Stimulated activated CD8-positive, alpha-beta memory T cell treated with anti-CD3 and anti-CD28 coated beads, Interleukin-2, amount 100 ng/mL, for 48 hours (primary cell): ENCODE measurements at places on chromosomes 16 and 17.

DNA sequence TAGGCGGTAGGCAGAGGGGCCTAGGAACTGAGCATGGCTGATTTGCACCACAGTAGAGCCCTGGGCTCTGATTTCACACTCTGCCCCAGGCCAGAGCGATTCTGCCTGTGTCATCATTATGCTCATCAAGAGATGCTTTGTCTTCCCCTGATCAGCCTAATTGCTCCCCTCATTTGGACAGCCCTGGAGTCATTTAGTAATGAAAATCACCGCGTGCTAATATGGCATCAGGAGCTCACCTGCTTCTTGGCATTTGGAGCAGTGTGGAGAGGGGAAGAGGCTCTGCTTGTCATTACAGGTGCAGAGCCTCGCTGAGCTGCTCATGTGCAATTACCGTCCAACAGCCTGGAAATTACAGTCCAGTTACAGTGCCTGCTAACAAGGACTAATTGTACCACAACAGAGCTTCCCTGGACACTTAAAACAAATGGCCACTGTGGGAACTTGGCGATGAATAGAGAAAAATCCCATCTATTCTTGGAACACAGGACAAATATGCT lies 157.1 kb upstream of the WSCD1 start:
- no peak for DNase-seq

GRCh38 chr17:17778308-17779014 lies 58.3 kb downstream of the SREBF1 start:
- no peak for DNase-seq

- DNase-seq = no peak
Measured at GRCh38 chr17:81164371-81165245, 699 bp upstream of the PVALEF start.

- no peak for DNase-seq
Measured at GRCh38 chr17:64741038-64741641, 79.0 kb upstream of the SMURF2 start.

GRCh38 chr16:50842589-50842988 lies 100.7 kb downstream of the CYLD start:
- DNase-seq = peak; percentile 17

GRCh38 chr17:29331075-29331707 lies 37.2 kb upstream of the NUFIP2 start:
- DNase-seq = no peak

DNA sequence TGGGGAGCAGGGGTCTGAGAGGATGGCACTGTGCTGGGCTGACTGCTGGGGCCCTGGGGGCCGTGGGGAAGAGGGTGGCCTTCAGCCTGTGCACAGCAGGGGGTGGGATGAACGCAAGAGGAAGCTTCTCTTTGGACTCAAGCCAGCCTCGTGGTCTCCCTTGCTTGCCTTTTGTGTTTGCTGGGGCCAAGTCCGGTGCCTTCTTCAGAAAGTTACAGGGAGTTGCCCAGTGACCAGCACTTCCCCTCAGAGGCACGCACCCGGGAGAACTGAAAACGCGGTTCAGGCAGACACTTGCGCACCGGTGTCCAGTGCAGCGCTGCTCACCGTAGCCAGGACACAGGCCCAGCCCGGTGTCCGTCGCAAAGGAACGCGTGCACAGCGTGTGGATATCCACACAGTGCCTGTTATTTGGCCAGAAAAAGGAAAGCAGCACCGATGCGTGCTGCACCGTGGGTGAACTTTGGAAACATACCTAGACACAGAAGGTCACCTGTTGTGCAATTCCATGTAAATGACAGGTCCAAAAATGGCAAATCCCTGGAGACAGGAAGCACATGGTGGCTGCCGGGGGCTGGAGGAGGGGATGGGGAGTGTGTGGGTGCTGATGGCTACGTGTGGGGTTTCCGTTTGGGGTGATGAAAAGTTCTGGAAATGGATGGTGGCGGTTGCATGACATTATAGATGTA lies 29.4 kb upstream of the NUDT16L1 start:
- no peak for DNase-seq

DNA sequence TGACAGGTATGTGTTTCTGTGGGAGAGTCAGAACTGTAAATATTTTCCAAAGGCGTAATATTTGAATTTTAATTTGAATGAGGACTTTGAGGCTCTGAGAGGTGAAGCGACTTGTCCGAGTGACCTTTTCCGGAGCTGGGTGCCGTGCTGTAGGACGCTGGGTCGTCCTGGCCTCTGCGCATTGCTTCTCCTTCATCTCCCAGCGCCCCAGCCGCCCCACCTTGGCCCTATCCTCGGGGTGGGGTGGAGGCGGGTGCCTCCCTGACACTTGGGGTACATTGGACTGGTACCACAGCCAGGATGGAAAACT lies 147.8 kb downstream of the SPECC1 start:
- no peak for DNase-seq

GRCh38 chr17:62109924-62110323 lies 44.8 kb upstream of the MED13 start:
- no peak for DNase-seq

GRCh38 chr17:76695059-76695831 lies 15.5 kb downstream of the MXRA7 start:
- no peak for DNase-seq

- no peak for DNase-seq
Measured at GRCh38 chr16:70433458-70434103, 5.3 kb downstream of the ST3GAL2 start.

DNA sequence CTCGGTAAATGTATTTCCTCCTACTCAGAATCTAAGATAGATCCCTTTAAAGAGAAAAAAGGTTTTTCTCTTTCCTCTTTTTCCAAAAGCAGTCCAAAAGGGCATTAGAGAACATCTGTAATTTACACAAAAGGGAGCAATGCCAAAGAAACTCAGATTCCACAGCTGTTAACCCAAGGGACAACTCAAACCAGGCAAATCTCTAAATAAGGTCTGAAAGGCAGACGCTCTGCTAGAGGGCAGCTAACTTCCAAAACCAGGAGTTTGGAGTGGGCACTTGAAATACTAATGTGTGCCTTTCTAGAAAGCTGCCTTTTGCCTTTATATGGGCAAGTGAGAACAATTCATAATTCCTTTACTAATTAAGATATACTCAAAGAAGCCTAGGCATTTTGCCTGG lies 435.7 kb downstream of the ZFHX3 start:
- no peak for DNase-seq

GRCh38 chr17:60167065-60167741 lies 17.4 kb downstream of the CA4 start:
- no peak for DNase-seq

GRCh38 chr16:69444873-69445517 lies 20.6 kb downstream of the CYB5B start:
- DNase-seq = no peak

GRCh38 chr17:67558740-67559380 lies 158.9 kb upstream of the NOL11 start:
- no peak for DNase-seq

DNA sequence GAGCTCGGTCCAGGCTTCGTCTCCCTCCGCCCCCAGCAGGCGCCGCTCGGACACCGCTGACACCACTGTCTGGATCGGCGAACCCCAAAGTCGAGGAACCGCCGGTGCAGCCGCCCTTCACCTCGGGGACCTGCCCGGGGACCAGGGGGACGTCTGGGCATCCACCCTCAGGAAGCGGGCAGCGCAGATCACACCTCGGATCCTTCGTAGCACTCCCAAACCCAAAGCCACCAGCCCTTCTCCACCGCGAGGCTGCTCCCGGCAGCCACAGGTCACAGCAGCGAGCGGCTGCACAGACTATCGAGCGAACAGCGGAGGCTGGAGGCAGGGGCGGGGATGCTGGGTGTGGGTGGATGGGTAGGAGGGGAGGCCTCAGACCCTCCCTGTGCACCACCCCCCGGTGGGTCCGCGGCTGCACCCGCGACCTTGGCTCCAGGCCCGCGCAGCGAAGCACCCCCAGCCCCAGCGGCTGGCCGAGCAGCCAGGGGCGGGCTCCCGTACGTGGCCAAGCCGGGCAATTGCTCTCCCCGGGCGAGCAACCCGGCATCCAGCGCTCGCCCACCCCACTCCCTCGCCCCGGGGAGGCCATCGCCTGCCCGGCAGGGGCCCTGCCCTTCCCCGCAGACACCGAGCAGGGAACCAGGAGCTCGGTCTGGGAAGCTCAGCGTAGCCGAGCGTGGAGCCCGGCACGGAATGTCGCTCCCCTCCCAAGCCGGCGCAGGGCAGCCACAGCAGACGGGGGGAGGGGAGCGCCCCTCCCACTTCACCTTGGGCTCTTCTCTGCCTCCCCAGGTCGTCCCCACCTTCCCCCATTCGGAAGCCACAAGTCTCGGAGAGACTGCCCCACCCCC lies 1.0 kb downstream of the SDK2 start:
- no peak for DNase-seq

- peak; percentile 71 for DNase-seq
Measured at GRCh38 chr16:50245417-50246298, 20.7 kb upstream of the ADCY7 start.

- no peak for DNase-seq
Measured at GRCh38 chr17:7558544-7559319, at the start of gene TNFSF13. Gene TNFSF13, plus strand, starts transcription at chr17:7558750. Its CDS starts 290 bp downstream, at chr17:7559040.

GRCh38 chr17:76504117-76504516 lies 2.9 kb upstream of the RHBDF2 start:
- DNase-seq = no peak

- no peak for DNase-seq
Measured at GRCh38 chr16:67461600-67462278, 19.2 kb downstream of the ATP6V0D1 start.

DNA sequence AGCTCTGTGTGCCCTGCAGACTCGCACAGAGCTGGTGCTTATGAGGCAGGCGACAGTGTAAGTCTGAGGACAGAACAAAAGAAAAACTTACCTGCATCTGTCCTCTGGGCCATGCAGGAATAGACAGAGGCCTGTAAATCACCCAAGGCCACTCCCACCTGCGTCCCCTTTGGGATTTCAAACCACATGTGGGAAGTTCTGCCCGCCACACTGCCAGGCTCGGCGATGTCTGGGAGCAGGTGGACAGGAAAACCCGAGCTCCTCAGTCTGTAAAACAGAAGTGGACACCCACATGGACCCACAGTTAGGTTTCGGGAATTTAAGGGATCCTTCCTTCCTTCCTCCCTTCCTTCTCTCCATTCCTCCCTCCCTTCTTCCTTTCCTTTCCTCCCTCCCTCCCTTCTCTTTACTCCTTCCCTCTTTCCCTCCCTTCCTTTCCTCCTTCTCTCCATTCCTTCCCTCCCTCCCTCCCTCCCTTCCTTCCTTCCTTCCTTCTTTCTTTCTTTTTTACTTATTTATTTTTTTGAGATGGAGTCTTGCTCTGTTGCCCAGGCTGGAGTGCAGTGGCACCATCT lies 12.0 kb upstream of the TRPV1 start:
- DNase-seq = no peak

GRCh38 chr17:79613195-79613772 lies 2.4 kb upstream of the RBFOX3 start:
- DNase-seq = no peak

DNA sequence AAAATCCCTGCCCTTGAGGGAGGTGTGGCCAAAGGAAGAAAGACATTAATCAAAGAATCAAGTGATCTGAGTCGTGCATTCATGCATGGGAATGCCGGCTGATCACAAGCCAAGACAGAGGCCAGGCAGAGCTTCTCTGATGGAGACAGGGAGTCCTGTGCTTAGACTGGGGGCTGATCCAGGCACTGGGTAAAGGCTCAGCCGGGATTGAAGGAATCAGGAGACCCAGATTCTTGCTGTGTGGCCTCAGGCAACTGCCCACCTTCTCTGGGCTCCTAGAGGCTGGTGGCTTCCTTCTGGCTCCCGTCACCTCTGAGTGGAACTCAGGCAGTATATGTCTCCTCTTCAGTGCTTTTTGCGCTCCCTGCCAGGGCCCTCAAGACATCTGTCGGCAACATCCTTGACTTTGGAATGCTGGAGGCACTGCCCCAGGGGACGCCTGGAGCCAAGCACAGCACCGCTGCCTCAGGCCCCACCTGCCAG lies 17.7 kb downstream of the RAI1 start:
- no peak for DNase-seq

DNA sequence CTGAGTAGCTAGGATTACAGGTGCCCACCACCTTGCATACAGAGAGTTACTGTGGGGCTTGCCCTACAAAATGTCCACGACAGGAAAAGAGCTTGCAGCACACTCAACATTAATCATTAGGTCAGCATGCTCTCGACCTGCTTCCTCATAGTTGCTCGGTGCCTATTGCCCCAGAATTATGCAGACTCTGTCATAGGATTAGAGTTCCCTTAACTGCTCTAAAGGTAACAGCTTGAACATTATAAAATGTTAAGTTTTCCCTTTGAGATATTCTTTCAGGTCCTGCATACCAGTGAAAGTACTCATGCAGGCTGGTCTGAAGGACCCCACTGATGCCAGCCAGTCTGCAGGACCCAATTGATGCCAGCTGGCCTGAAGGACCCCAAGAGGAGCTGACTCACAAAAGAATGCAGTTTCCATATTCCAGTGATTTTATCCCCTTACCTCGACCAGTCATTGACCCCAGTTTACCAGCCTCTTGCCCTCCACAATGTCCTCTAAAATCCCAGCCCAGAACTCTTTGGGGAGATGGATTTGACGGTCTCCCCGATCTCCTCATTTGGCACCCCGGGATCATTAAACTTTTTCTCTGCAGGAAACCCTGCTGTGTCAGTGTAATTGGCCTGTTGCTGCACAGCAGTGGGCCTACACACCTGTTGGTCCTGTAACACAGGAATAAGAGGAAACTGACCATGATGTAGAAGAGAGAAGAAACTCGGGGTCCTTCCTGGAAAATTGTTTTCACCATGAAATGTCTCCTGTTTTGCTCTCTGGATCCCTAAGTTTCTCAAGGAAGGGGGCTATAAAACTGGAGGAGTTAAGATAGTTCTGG lies 10.6 kb downstream of the ICAM2 start:
- DNase-seq = no peak

GRCh38 chr16:12110361-12111107 lies 134.0 kb downstream of the SNX29 start:
- no peak for DNase-seq

DNA sequence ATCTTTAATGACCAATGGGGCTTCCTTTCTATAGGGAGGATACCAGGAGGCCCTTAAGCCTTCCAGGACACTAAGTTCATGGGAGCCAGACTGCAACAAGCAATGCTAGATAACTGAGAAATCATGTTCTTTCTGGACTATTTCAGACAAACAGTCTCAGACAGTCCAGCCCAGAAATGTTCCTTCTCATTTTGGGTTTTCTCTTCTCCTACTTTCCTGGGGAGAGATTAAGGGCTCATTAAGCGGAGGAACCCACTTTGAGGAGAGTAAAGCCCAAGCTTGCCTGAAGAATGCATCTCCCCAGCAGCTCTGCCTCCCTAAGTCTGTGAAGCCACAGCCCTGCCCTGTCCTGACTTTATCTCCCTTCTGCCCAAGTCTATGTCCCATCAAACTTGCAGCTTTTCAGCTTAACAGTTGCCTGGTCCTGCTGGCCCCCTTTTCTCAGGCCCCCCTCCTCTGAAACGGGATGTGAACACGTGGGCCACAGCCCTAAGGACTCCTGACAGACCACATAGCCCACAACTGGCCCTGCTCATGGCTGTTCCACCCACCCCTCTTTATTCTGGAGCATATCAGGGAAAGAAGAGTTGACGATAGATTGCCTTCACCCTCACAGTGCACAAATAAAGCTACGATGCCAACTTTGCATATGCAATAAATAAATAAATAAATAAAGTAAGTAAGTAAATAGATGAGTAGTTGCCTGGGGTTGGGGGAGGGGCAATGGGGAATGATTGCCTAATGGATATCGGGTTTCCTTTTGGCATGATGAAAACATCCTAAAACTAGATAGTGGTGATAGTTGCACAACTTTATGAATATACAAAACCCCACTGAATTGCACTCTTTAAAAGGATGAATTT lies 111.0 kb downstream of the N4BP1 start:
- DNase-seq = no peak
